ENCODE measurements at places on chromosomes 3 and 15.
A peak's percentile ranks its signal among the peaks of the same experiment; 100 is the strongest.

DNA sequence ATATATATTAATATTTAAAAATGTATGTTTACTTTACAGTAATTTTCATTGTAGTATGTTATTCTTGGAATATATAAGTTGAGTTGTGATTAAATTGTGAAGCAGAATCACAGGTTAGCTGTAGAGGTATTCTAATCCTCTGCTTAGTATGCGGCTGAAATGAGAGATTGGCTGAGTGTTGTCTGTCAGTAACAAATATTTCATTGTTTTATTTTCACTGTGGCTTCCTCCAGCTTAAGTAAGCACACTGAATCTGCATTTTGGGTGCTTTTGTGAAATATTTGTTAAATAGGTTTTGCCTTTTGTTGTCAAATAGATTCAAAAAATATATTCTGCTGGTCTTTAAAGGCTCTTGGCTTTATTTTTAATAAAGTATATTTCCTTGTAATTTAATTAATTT is 357.5 kb downstream of the CADM2 start:
- no peak for DNase-seq
- no peaks in the 10 kb centered on the region for H3K36me3 ChIP-seq
- no peaks in the 10 kb centered on the region for H3K27me3 ChIP-seq
- H3K27ac ChIP-seq = no peak overlapping the region
- no peak overlapping the region for H3K4me3 ChIP-seq

GRCh38 chr15:62118520-62119226 is 46.4 kb downstream of the C2CD4B start:
- no peaks in the 10 kb centered on the region for H3K36me3 ChIP-seq
- no peaks in the 10 kb centered on the region for H3K27me3 ChIP-seq
- H3K4me3 ChIP-seq = peak overlapping the region; percentile 26
- no peak for DNase-seq
- no peaks in the 10 kb centered on the region for H3K4me1 ChIP-seq

DNA sequence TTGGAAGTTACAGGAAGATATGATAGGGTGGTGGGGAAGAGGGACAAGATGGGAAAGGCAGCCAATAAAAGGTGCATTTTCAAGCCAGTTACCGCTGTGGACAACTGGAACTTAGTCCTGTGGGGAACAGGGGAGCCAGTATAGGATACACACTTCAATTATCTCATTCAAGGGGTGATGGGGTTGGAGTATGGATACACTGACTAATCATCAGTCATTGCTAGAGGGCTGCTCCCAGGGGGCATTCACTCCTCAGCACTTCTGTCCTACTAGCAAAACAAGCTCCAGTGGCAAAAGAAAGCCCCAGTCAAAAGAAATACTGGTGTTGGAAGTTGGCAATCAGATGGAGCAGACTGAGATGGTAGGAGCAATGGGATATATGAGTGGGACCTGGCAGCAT is 183.4 kb upstream of the GADL1 start:
- H3K4me3 ChIP-seq = no peak overlapping the region
- no peaks in the 10 kb centered on the region for H3K4me1 ChIP-seq
- no peaks in the 10 kb centered on the region for H3K27me3 ChIP-seq
- no peaks in the 10 kb centered on the region for H3K36me3 ChIP-seq
- no peak for DNase-seq

DNA sequence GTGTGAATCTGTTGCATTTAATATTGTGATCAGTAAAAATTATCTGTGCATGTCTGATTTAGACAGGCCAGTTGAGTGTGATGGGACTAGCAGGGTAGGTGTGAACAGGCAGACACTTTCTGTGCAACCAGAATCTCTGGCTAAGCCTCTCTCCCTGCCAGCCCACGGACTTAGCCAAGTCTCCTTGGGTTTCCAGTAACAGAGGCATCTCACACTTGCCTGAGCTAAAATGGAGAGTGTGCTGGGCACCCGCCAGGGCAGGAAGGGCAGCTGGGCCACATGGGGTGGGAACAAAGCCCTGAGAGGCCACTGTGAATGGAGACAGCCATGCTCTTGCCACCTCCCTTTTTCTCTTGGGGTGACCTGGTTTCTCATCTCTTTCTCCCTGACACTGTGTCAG is 12.5 kb upstream of the RPS27L start:
- no peak overlapping the region for H3K27ac ChIP-seq
- no peaks in the 10 kb centered on the region for H3K36me3 ChIP-seq
- no peak for DNase-seq
- H3K4me3 ChIP-seq = no peak overlapping the region

DNA sequence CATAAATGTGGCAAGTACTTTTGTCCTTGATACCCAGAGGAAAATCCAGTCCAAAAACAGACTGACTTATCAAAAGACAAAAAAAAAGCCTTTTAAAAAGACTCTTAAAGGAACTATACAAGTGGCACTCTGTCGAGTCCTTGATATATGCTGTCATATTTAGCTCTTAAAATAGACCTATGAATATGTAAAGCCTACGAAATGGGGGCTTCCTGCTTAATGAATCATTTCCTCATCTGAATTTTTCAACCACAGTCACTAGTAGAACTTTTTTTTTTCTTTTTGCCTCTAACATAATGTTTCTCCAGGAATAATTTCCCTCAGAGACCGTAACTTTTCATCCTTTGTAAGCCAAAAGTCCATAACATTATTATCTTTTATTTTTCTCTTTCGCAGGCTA is 95.8 kb downstream of the P3H2 start:
- no peaks in the 10 kb centered on the region for H3K27me3 ChIP-seq
- H3K4me3 ChIP-seq = no peak overlapping the region
- H3K36me3 ChIP-seq = no peaks in the 10 kb centered on the region

- H3K27ac ChIP-seq = no peak overlapping the region
- no peaks in the 10 kb centered on the region for H3K27me3 ChIP-seq
- no peak for DNase-seq
- H3K4me3 ChIP-seq = no peak overlapping the region
Measured at GRCh38 chr3:21944251-21944650, 193.2 kb upstream of the ZNF385D start.

DNA sequence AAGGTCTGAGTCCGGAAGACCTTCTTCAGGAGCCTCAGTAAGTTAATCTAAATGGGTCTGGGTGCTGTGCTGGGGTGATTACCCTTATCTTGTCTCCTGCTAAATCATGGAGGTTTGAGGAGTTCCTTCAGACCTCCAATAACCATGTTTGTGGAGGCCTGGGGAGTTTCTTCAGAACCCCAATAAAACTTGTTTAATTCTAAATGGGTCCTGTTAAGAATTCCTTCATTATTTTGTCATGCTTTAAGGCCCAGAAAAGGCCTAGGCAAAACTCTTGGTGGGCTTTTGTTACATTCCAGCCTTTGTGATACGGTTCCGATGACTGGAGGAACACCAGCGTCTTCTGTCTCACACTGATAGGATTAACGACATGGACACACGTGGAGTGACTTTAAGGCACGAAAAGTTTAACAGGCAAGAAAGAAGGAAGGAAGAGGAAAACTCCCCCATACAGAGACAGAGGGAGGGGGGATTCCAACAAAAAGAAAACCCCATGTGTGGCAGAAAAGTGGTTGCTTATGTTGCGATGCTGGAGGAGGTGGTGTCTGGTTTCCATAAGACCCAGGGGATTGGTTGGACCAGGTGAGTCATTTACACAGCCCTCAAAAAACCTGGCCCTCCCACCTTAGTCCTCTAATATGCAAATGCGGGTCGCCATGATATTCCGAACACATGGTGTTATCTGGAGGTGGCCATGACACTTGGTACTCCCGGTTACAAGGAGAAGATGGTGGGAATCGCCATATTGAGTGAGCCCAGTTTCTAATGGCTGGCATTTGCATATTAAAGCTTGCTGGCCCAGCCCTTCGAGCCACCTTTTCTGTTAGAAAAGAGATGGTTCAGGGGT is 72.6 kb upstream of the MFGE8 start:
- no peaks in the 10 kb centered on the region for H3K36me3 ChIP-seq
- no peaks in the 10 kb centered on the region for H3K27me3 ChIP-seq
- no peak overlapping the region for H3K27ac ChIP-seq
- peaks cover 12% of the 10 kb centered on the region for H3K4me1 ChIP-seq

DNA sequence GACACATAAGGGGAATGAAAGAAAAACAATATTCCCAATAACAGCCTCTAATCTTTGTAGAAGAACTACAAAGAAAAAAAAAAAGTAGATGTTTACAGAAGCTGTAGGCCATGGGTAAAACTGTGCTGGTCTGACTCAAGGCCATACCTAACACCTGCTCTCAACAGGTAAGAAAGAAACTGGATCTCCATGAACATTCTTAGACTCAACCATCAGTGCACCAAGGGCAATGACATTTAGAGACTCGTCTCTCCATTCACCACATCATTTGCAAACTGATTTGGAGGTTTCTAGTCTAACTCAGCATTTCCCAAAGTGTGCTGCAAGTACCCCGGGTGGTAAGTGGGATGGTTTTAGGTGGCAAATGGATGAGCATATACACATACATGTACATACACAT is 164.2 kb downstream of the FOXP1 start:
- H3K27me3 ChIP-seq = no peaks in the 10 kb centered on the region
- H3K4me1 ChIP-seq = peaks cover 100% of the 10 kb centered on the region
- no peaks in the 10 kb centered on the region for H3K36me3 ChIP-seq
- H3K27ac ChIP-seq = no peak overlapping the region
- no peak overlapping the region for H3K4me3 ChIP-seq
- DNase-seq = no peak

DNA sequence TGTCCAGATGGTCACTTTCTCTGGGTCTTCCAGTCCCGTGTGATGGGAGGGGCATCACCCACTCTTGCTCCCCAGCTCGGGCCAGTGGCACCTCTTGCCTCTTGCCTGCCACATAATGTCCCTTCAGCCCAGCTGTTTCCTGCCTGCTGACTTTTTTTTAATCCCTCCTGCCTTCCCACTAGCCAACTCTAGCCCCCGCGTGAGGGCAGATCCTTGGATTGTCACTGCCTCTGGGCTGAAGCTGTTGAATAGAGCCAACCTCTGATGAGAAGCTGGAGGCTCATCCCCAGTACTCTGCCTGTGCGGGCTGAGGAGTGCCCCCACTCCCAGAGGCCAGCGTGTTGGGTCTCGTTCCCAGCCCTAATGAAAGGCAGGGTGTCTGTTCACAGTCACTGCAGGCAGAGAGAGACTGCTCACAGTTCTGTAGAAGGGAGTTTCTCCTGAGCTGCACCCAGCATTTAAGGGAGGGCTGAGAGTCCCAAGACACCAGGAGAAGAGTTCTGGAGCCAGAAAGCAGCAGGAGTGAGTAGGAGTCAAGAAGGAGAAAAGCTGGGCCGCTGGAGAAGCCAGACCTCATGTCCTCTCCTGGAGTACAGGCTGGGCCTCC is 30.1 kb upstream of the TIMP4 start:
- no peak for DNase-seq
- H3K27me3 ChIP-seq = no peaks in the 10 kb centered on the region
- no peaks in the 10 kb centered on the region for H3K36me3 ChIP-seq
- H3K27ac ChIP-seq = peak overlapping the region; percentile 90
- H3K4me3 ChIP-seq = no peak overlapping the region

DNA sequence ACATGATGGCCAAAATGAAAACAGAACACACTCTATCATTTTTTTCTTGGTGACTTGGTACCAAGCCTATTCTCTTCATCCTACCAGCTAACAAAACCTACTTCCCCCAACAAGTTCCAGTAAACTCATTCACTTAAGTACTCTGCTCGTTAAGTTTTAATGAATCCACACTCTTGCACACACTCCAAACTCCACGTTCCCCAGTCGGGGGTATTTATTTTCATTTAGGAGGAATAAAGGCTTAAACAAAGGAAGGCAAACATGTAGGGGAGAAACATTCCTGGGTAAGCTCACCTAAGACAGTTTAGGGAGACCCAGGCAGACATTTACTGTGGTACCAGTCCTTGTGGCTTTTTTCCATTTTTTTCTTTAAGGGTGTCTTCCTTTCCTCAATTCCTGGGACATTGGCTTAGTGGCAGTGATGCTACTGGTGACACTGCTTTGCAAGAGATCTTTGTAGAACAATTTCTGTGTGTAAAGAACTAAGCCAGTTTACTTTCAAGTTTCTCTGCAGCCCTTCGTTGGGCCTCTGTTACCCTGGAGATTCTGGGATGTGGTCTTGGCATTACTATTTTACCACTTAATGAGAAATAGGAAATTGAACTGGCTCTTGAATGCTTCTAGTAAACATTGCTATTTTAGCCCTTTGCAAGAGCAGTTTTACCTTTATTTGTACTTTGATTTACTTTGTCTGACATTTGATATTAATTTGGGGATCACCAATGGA is 117.3 kb upstream of the C15orf61 start:
- H3K36me3 ChIP-seq = no peaks in the 10 kb centered on the region
- H3K27me3 ChIP-seq = no peaks in the 10 kb centered on the region
- no peak overlapping the region for H3K27ac ChIP-seq
- H3K4me3 ChIP-seq = no peak overlapping the region
- no peaks in the 10 kb centered on the region for H3K4me1 ChIP-seq

GRCh38 chr3:83011481-83011880 is 1250.0 kb upstream of the GBE1 start:
- H3K27me3 ChIP-seq = no peaks in the 10 kb centered on the region
- no peak overlapping the region for H3K27ac ChIP-seq
- no peak for DNase-seq
- H3K4me3 ChIP-seq = no peak overlapping the region
